OCI-M1 (cell line): ENCODE measurements at places on chromosomes 6 and 20.

- peak; percentile 59 for DNase-seq
Measured at GRCh38 chr6:139148557-139149235, 13.8 kb downstream of the HECA start.

DNA sequence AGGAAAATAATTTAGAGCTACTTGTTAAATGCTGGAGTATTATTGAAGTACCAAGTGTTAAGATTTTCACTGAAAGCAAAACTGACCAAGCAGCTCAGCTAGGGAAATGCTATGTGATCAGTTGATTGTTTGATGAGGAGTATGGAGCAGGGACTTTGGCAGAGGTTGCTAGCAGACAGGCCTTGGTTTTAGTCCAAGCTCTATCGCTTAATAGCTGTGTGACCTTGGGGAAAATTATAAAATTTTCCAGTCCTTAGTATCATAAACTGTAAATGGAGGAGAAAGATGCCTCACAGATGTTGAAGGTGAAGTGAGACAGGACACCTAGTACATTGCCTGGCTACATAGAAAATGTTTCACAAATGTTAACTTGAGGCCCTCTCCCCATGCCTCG, 136.6 kb downstream of the MTHFD1L start:
- no peak for DNase-seq

DNA sequence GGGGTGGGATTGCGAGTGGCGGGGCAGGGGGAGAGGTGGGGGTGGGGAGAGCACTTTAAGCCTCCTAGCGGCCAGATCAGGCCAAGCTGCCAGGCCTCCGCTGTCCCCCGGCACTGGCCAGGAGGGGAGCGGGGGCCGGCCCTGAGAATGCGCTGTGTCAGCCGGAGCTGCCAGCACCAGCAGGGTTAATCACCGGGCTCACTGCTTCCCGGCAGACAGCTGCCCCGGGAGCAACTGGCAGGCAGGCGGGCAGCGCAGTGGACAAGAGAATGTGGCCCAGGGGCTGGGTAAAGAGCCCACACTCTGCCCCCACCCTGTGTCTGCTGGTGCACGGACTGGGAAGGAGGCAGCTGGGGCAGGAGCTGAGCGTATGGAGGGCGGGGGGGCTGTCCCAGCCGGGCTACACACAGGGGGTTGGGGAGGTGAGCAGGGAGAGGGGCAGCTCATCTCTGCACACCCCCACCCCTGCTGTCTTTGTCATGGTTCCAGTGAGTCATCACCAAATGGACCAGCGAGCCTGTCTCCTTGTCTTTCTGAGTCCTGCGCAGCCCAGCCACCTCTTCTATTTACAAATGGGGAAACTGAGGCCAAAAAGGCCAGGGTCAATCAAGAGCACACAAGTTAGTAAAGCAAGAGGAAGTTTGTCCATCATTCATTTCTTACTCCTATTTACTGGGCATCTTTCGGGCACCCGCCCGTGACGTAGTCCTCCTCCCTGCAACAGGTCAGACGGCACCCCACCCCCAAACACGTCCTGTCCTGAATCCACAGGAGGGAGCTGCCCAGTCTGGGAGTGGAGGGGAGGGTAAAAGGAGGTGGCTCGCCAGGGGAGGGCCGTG, 2.1 kb upstream of the LAMA5 start:
- no peak for DNase-seq

DNA sequence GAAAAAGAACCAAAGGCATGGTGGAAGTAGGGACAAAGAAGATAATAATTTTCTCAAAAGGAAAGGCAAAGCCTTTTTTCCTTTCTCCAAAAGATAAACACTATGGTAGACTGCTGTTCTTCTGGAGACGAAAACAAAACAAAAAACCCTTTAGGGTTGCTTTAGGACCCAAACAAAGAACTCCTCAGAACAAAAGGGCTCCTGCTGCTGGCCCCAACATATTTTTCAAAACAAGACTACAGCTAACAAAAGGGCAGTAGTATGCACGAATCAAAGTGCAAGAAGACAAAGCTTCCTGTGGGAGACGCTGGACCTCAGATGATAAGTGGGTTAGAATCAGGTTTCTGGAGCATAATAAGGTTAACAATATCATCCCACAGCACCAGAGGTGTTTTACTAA, 15.8 kb downstream of the NCOA5 start:
- DNase-seq = no peak

- no peak for DNase-seq
Measured at GRCh38 chr6:4346659-4347333, 211.4 kb upstream of the ECI2 start.

GRCh38 chr6:137362878-137363804, 131.1 kb downstream of the OLIG3 start:
- DNase-seq = no peak

DNA sequence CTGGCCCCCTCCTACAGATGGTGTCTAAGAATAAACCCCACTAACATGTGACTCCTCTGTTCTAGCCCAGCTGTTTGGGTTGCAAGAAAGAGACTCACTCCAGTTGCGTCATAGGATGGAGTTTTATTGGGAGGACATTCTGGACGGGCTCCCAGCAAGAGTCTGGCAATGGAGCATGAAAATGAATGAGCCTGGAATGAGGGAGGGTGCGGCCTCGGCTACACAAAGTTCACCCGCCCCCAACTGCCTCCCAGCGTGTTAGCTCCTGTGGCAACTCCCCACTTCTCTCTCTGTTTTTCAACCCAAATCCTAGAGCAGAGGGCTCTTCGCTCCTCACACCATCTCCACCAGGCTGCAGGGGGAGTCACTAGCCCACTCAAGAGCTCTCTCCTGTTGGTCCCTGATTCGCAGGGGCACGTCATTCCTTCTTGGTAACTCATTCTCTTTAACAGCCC, 5.1 kb upstream of the ADAM33 start:
- no peak for DNase-seq

GRCh38 chr6:166655251-166655650, 28.2 kb upstream of the RPS6KA2 start:
- no peak for DNase-seq

GRCh38 chr20:56826705-56827665, 197.9 kb downstream of the TFAP2C start:
- no peak for DNase-seq

- DNase-seq = peak; percentile 68
Measured at GRCh38 chr6:129191235-129191634, 308.3 kb downstream of the LAMA2 start.

DNA sequence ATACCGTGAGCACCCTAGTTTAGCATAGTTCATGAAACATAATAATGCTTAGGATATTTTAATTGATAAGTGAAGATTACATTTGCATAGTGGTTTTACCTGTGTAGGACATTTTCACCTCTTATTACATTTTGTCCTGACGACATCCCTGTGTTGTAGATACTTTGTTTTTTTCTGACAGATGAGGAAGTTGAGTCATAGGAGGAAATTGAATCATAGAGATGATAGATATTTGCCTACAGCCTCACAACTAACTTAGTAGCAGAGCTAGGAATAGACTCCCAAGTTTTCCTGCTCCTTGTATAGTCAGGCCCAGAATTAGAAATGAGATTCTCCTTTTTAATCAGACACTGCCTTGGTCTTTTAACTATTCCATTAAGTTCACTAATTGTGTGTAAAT, 100.5 kb upstream of the SUPT3H start:
- peak; percentile 54 for DNase-seq

DNA sequence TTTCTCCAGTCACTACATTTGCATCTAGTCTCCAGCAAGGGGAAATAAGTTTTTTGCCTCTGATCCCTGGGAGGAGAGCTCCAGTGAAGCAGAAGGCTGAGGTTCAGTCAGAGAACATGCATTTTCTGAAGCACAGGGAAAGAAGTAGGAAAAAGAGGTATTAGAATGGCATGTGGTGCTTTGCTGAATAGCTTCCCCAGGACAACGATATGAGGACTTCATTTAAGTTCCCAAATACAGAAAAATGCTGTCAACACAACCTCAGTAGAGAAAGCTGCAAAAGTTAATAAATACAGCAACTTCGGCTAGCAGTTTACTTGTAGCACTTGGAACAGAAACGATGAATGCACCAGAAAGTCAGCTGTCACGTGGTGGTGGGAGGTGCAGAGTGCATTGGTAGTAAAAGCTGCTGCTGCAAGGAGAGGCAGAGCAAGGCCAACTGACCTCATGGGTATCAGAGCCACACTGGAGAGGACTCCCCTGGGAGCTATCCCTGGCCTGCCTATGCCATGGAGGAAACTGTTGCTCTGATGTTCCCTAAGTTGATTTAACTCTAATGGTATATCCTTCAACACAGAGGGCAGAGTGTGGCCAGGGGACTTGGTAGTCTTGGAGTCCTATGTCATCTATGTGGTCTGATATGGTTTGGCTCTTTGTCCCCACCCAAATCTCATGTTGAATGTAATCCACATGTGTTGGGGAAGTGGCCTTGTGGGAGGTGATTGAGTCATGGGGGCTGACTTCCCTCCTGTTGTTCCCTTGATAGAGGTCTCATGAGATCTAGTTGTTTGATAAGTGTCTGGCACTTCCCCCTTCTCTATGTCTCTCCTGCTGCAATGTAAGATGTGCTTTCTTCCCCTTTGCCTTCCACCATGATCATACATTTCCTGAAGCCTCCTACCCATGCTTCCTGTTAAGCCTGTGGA, 85.9 kb downstream of the ADTRP start:
- peak; percentile 50 for DNase-seq

DNA sequence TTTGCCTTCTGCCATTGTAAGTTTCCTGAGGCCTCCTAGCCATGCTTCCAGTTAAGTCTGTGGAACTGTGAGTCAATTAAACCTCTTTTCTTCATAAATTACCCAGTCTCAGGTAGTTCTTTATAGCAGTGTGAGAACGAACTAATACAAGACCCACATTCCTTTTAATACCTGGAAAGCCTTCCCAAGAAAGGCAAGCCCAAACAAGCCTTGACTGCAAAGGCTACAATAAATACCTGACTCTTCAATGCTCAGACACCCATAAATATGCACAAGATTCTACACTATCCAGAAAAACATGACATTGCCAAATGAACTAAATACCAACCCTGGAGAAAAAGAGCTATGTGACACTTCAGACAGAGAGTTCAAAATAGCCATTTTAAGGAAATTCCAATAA, 338.8 kb downstream of the HAO1 start:
- no peak for DNase-seq

DNA sequence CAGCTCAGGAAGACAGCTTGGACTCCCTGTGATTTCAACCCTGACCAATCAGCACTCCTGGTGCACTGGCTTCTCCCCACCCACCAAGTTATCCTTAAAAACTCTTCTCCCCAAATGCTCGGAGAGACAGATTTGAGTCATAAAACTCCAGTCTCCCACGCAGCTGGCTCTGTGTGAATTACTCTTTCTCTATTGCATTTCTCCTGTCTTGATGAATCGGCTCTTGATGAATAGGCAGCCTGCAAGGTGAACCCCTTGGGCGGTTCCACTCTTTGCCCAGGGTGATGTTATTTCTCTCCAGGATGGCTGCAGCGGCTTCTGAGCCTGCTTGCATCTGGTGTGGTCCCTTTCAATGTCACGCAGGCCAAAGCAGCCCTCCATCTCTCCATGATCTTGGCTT, 12.4 kb downstream of the SLC52A3 start:
- DNase-seq = no peak

GRCh38 chr20:49675368-49676151, 38.1 kb downstream of the B4GALT5 start:
- DNase-seq = no peak

DNA sequence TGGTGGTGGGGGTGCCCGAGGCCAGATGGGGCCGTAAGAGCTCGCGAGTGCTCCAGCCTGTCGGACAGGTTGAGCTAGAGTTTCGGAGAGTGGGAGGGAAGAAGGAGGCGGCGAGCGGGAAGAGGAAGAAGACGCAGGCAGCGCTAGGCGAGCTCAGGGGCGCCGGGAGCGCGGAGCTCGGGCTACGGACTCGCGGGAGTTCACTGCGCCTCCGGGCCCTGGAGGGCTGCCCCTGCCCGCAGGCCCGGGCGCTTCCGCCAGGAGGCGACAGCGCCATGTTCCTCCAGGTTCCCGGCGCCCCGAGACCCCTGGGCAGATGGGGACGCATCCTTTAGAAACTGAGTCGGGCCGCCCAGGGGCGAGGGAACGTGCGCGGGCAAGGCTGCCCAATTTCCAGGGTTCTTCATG, 984 bp downstream of the TFAP2C start:
- DNase-seq = no peak

DNA sequence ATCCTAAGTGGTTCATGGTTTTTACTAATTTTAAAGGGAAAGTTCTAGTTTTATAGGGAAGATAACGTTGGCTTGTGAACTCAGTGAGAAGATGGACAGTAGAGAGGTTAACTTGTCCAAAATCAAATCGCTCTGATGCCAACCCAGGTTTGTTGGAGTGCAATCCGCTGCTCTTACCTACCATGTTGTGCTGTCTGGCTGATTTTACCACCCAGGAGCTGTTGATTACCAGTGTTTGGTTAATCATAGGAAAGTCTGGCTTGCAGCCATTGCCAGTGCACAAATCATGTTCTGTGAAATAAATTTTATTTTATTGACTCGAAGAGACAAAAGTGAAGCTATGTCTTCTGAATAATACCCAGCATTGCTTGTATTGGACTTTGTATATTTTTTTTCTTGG, 92.4 kb downstream of the PLCB4 start:
- no peak for DNase-seq
